Activated gamma-delta T cell treated with anti-CD3 and anti-CD28 coated beads, Interleukin-2, amount 50 U/mL, for 16 hours (primary cell): ENCODE measurements at places on chromosomes 7 and 10.

DNA sequence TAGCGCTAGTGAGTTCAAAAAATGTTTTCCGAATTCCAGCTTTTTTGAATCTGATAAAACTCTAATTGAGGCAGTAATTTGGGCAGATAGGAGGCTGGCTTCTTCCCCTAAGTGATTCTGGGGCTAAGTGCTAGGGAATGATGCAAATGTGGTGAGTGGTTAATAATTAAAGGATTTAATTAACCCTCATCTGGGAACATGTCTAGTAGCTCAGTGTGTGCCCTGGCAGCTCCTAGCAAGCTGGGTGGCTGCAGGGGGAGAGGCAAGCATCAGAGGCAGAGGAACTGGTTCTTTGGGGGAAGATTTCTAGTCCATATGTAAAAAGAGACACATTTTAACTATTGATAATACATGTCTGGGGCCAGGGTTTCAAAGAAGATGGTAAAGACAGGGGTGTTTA is 354.5 kb downstream of the WDR11 start:
- no peak for DNase-seq

DNA sequence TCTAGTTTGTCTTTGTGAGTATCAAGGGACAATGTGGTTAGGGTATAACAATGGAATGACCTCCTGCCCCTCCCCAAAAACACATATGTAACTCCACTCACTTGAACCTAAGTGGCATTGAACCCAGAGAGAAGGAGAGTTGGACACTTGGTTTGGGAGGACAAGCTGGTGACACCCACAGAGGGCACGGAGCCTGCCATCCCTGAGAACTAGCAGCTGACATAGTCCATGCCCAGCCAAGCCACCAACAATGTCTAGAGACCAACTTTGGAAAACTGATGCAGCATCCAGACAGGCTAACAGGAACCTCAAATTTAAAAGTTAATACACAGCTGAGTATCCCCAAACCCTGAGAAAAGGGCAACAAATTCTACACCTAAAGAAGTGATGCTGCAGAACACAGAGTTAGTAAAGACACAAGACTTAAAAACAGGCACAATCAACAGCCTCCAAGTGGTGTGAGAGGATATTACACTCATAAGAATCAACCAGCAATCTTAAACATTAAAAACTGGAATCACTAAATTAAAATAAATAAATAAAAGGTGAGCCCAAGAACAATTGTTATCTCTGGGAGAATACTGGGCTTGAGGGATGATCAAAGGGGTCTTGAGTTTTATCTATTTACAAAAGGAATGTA is 27.2 kb downstream of the NUDCD3 start:
- DNase-seq: no peak

DNA sequence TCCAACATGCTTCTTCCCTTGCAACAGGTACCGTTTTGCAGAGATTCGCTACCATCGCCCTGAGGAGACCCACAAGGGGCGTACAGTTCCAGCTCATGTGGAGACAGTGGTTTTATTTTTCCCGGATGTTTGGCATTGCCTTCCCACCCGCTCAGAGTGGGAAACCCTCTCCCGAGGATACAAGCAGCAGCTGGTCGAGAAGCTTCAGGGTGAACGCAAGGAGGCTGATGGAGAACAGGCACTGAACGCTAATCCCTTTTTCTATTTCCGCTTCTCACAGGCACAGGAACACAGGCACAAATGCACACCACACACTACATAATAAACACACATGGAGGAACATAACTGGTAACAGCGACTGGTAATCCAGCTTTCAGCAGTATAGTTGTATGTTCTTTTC is 35.2 kb downstream of the CCAR1 start:
- DNase-seq: no peak

- DNase-seq: no peak
Measured at GRCh38 chr10:69466158-69466490, 14.9 kb downstream of the TSPAN15 start.

GRCh38 chr7:101940151-101940550 is 122.7 kb downstream of the CUX1 start:
- no peak for DNase-seq

- no peak for DNase-seq
Measured at GRCh38 chr7:48113275-48113674, 24.2 kb downstream of the UPP1 start.

GRCh38 chr10:86103391-86104101 is 263.0 kb downstream of the GRID1 start:
- DNase-seq: no peak

- DNase-seq: no peak
Measured at GRCh38 chr10:62062028-62062427, 160.5 kb downstream of the ARID5B start.

GRCh38 chr10:69241575-69241974 is 21.4 kb downstream of the HKDC1 start:
- no peak for DNase-seq

- DNase-seq: no peak
Measured at GRCh38 chr7:89623018-89623672, 531.1 kb upstream of the STEAP1 start.

- DNase-seq: no peak
Measured at GRCh38 chr7:90728568-90728967, 132.4 kb downstream of the CDK14 start.

DNA sequence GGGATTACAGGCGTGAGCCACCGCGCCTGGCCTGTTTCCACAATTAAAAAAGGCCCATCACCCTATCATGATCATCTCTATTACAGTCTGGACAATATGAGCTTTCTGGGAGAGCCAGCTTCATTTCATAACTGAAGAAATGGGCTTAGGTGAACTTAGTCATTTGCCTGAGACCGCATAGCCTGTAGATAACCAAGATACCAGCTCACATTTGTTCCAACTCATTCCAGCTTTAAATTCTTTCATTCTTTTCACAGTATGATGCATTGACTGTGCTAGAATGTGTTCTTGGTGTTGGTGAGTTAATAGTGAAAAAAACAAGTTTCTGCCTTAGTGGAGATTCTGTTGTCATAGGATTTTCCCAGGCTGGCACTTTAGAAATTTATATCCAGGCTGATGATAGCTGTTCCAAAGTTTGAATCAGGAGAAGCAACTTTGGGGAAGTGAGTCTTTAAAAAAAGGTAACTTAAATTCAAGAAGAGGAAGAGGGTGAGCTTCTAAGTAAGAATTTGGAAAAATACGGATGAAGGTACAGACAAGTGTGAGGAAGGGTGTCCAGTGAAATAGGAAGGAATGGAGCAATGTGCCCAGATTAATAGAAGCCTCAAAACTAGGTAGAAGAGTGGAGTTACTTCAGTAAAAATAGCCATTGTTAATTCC is 2.1 kb upstream of the H2AZ2 start:
- no peak for DNase-seq

DNA sequence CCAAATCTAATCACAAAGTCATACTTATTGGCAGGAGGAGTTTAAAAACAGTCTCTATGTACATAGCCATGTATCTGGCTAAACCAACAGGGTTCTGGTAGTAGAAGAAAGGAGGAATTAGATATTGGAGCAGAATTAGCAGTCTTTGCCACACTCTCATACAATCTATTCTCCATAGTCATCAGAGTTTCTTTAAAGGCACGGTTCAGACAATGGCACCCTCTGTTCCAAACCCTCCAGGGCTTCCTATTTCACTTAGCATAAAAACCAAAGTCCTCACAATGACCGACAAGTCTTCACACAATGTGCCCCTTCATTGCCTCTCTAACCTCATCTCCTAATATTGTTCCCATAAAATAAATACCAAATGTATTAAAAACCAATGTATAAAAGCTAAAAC is 12.7 kb downstream of the ZNF438 start:
- DNase-seq: no peak

DNA sequence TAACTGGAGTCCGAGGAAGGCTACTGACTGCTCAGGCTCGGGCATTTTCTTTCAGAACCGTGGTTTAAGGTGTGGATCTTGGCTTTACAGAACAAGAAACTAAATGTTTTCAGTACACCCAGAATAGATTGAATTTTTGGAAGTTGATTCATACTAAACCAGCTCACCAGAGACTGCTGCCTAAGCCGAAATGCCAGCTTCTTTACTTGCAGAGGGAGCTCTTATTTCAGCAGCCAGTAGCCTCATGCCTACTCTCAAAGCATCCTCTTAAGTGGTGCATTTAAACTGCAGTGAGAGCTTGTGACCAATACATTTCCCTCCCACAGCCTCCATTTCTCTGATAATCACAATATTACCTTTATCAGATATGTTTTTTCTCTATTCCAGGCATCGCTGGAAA is 615.1 kb downstream of the SUGCT start:
- DNase-seq: no peak

DNA sequence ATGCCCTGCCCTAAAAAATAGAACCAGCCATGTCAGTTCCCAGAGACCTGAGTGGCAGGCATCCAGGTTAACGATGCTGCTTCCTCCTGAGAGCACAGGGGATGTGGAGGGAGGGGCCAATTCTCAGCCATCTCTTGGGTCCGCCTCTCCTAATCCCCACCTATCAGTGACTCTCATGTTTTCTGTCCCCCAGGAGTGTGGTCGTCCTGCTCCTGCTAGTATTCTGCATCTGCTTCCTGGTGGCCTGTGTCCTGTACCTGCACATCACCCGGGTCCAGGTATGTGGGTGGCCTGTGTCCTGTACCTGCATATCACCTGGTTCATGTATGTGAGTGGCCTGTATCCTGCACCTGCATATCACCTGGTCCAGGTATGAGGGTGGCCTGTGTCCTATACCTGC is 105.3 kb downstream of the ADCY1 start:
- DNase-seq: no peak

DNA sequence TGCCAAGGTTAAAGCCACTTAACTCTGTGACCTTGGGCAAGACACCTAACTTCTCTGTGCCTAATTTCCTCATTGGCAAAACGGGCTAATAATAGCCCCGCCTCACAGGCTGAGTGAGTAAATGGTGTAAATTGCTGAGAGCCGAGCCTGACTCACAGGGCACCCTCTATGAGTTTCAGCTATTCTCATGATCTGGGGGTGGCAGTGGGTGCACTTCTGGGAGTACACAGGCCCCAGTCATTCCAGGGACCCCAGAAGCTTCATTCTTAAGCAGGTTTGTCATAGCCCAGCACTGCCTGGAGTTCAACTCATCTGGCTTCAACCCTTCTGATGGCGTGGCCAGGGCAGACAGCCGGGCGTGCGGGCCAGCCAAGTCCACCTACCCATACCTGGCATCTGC is 137.2 kb downstream of the GRID1 start:
- no peak for DNase-seq

DNA sequence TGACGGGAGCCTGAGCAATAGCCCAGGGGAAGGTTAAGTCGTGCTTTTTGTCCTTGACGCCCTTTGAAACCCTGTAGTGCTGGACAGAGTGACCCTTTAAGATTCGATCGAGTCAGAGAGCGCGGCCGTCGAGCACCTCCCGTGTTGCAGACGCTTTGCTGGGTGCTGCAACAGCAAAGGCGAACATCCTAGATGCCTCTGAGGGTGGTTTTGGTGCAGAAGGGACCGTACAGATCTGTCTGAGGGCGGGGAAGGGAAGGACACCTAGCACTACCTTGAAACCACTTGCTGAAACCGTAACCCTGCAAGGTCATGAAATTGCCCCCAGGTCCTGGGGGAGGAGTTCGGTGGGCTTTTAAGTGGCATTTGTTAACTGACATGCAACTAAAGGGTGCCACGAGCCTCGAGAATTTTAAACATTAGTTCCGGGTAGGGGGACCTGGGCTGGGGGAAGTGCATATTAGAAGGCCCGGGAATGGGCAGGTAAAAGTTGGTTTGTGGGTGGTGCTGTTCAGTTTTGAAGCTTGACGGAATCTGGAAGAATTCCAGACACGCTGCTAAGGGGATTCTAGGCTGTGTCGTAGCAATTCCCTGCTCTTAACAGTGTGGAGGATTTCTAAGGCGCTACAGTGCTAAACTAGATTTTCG is 786 bp downstream of the ATP5F1C start:
- peak; percentile 1 for DNase-seq

GRCh38 chr10:10205906-10206305 is 811.8 kb upstream of the CELF2 start:
- no peak for DNase-seq

GRCh38 chr7:888081-889024 is 12.0 kb downstream of the GET4 start:
- DNase-seq: no peak

DNA sequence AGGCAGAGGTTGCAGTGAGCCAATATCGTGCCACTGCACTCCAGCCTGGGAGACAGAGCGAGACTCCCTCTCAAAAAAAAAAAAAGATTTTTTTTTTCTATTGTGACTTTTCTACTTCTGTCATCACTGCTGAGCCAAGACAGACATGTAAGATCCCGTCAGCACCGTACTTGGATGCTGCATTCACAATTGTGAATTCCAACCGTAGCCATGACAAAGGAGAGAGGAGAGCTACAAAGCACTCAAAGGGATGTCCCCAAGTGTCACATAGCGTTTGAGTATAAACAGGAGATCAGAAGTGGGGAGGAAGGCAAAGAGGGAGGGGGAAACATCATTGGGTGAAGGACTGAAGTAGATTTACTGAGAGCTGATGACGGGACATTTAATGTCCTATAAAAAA is 144.2 kb downstream of the PRPF18 start:
- DNase-seq: no peak
